Neural crest cell (in vitro differentiated cells): ENCODE measurements at places on chromosomes 6 and 20.

DNA sequence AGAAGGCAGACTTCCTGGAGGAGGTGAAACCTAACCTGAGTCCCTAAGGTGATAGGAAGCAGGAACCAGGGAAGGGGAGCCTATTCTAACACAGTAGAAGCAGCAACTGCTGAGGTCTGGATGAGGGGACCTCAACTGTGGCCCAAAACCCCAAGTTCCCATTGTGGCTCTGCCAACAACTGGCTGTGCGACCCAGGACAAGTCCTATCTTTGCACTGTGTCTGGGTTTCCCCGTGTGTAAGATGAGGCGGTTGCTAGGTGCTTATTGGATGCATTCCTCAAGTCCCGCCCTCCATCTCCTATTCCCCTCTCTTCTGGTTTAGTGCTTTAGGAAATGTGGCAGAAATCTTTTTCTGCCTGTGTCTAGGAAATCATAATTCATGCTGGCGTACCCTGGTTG lies 52.2 kb upstream of the TTPAL start:
- DNase-seq, result no peak

DNA sequence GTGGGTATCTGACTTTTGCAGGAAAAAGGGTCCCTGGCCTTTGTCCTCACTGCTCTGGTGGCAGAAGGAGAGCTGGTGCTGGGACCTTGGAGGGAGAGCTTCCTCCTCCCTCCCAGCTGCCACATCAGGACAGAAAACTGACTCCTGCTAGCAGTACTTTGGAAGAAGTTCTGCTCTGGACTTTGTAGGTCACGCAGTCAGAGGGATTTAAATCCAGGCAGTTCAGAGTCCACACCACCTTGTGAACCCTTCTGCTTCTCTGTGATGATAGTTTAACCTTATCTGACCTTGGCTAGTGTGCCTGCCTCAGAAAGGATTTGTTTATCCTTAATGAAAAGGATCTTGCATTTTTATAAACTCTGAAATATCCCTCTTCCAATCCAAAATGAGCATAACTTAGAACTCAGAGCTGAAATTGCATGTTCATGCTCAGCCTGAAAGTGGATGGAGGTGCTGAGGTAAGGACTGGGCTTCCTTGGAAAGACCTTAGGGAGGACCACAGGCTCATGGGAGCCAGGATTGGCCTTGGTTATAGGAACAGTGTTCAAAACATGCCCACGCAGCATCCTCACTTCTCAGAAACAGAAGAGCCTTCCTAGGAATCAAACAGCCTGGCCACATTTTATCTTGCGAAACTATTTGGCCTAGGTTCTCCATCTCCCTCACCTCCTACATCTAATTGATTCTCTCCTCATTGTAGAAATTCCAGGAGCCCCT lies 123.9 kb upstream of the SASH1 start:
- no peak for DNase-seq

GRCh38 chr20:24743641-24744040 lies 205.4 kb upstream of the CST7 start:
- no peak for DNase-seq

DNA sequence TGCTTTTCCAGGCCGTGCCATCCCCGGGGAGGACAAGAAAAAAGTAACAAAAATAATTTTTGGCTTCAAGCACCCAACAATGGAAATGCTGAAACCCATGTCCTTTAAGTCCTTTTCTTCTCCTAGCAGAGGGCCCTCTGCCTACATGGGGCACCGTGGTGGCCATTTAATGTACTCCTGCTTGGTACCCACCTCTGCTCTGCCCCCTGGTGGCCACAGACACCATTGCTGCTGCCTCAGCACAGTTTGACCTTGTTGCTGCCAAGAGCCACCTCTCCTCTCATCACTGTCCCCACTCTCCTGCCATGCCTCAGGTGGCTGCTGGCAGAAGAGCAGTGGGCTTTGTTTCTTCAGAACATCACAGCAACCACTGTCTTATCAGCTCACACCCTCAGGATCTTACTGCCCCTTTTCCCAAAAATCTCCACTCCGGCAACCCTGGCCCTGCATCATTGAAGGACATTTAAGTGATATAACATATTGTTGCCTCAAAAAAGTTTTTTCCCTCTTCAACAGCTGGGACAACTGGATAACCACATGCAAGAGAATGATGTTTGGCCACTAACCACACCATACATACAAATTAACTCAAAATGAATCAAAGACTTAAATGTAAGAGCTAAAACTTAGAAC lies 12.9 kb upstream of the ARMC2 start:
- peak; percentile 78 for DNase-seq

- DNase-seq, result no peak
These were observed 101.2 kb downstream of the MKKS start for GRCh38 chr20:10332656-10333415.

GRCh38 chr6:142714951-142715785 lies 229.8 kb downstream of the HIVEP2 start:
- DNase-seq, result no peak

- DNase-seq, result no peak
These were observed 12.4 kb downstream of the DSN1 start for GRCh38 chr20:36761125-36761524.

- no peak for DNase-seq
These were observed 96.2 kb upstream of the MAP7 start for GRCh38 chr6:136646377-136646776.

DNA sequence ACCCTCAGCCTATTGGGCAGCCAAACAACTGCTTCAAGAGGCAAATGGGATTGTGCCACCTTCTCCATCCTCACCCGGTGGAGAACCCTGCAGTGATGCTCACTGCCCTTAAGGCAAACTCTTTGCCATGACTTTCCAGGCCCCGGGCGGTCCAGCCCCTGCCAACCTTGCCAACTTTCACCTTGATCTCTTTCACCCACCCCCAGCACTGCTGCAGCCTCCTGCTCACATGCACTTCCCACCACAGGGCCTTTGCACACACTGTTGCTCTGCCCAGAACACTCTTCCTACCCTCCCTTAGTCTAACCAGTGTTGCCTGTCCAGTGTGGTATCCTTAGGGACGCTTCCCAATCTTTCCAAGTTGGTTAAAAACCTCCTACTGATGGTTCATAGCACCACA lies 221.1 kb downstream of the EYA2 start:
- DNase-seq, result no peak

- no peak for DNase-seq
These were observed 176.4 kb downstream of the SAMD5 start for GRCh38 chr6:147684906-147685305.

- DNase-seq, result no peak
These were observed 252.1 kb downstream of the FARS2 start for GRCh38 chr6:5513408-5513807.

DNA sequence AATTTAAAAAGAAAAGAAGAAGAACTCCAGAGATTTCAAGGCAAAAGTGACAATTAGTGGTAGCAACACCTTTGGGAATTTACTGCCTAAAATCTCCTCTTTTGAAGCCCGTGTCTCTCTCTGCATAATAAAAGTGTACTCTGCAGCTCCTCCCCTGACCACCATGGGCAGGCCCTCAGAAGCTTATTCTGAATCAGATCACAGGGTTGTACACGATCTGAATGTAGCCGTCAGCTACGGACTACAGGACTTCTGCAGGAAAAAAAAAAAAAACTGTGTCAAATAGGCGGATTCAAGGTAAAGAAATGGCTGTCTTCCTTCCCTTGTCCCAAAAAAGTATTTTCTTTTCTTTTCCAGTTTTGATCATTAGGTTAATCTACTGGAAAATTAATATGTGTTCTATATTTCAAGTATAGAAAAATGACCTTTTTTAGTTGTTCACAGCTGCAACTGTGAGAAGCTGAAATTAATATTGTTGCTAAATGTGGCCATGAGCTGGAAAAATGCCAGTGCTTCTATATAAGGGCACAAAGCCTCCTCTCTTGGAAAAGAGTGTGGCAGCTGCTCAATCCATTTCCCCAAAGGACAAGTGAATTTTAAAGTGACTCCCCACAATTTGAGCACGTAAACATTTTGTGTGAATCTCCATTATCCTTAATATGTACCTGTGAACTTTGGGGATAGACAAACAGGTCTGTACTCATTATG lies 397.4 kb downstream of the C6orf118 start:
- DNase-seq, result no peak

DNA sequence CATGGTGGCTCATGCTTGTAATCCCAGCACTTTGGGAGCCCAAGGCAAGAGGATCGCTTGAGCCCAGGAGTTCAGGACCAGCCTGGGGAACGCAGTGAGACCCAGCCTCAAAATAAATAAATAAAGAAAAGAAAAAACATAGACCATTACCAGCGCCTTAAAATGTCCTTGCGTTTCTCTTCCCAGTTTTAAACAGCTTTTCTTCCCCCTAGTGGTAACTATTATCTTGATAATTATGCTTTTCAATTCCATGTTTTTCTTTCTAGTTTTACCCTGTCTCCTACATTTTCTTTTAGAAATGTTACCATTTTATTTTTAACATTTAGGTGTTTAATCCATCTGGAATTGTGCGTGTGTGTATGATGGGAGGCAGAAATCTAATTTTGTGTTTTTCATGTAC lies 24.4 kb downstream of the DNAH8 start:
- DNase-seq, result no peak

- no peak for DNase-seq
These were observed 30.5 kb downstream of the CNR1 start for GRCh38 chr6:88135578-88136114.

GRCh38 chr6:30483677-30484279 lies 5.5 kb upstream of the HLA-E start:
- DNase-seq, result peak; percentile 51

GRCh38 chr6:27867051-27867944 lies 44.9 kb downstream of the OR2B2 start:
- peak; percentile 74 for DNase-seq

DNA sequence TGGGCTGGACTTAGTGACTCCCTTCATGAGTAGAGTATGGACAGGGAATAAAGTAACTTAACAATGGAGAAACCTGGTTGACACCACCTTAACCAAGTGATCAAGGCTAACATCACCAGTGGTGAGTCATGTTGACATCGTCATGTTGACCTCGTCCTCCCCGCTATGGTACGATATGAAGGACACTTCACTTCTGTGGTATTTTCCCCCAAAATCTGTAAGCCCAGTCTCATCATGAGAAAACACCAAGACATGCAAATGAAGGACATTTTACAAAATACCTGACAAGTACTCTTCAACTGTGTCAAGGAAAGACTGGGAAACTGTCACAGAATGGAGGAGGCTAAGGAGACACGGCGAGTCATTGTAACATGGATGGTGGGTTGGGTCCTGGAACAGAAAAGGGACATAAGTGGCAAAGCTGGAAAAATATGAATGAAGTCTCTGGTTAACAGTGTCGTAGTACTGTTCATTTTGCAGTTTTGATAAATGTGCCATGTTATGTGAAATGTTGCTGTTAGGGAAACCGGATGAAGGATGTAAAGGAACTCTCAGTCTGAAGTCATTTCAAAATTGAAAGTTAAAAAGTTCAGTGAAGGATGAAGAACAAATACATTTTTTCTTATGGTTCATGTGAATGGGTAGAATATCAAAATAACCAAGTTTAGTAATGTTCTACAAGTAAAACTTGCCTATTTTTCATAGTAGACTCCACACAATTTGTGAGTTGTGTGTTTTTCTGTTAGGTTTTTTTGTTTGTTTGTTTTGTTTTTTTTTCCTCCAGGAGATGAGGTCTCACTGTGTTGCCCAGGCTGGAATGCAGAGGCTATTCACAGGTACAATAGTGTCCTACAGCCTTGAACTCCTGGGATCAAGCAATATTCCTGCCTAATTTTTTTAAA lies 247.5 kb downstream of the TMEM242 start:
- no peak for DNase-seq

DNA sequence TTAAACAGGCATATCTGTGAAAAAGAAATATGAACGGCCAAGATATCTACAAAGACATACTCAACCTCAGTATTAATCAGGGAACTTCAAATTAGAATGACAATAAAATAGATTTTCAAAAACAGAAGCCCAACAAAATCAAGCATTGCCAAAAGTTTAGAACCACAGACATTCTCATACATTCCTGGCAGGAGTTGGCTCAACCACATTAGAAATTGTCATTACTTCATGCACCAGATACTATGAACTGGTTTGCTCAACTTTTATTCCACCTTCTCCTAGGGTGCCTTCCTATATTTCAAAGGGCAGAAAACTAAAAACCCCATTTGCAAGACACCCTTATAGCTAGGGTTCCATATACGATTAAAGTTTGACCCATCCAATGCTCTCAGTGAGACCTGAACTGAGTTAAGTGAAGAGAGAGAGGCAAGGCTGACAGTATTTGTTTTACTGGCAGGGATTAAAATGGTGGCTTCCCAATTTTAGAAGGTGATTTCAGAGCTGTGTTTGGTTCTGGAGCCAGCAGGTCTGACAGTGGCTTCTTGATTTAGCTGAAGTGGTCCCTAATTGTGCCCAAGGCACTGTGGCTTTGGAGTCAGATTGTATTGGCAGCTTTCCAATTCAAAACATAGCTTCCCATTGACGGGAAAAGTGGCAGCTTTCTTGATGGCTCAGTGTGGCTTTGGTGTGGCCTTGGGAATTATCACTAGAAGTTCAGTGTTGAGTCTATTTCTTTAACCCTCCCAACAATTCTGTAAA lies 77.1 kb upstream of the CDYL start:
- DNase-seq, result no peak

GRCh38 chr20:63627751-63628245 lies 897 bp upstream of the GMEB2 start:
- DNase-seq, result no peak

DNA sequence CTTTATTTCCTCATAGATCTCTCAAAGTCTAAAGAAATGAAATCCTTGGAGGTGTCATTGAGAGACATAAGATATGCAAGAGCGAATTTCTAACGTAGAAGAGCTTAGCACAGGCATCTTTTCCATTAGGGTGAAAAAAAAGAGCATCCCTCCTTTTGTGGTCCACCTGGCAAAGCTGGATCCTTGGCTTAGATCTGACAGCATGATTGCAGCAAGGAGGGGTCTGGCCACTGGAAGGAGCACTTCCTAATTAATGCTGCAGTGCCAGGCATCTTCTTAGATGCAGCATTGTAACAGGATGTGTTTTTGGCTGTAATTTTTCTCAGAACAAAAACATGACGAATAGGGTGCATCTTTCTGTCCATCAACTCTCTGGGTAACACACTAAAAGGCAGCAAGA lies 60.1 kb upstream of the TFAP2D start:
- no peak for DNase-seq

GRCh38 chr20:16457514-16457913 lies 115.7 kb downstream of the KIF16B start:
- no peak for DNase-seq

DNA sequence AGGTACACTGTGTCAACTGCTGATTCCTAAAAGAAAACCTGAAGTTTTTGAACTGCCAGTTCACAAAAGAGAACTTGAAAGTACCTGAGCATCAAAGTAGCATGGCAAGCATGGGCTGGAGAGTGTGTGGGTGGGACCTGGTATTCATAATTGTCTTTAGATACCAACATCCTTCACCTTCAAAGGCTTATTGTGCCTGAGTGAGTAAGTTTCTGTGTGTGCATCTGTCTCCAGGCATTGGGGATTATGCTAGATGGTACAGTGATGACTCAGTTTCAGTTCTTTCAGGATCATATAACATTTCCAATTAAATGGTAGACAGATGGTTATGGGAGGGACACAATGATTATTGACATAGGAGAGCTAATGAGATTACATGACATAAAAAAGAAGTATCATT lies 238.5 kb downstream of the ZFAND3 start:
- DNase-seq, result no peak

GRCh38 chr6:143399176-143399575 lies 51.3 kb downstream of the ADAT2 start:
- no peak for DNase-seq
